ENCODE measurements at places on chromosomes 2 and 18.

GRCh38 chr2:23629772-23630480 lies 244.9 kb downstream of the KLHL29 start:
- DNase-seq, result no peak

GRCh38 chr18:79825913-79826312 lies 28.2 kb downstream of the KCNG2 start:
- no peak for DNase-seq

GRCh38 chr2:27227501-27227900 lies 10.3 kb downstream of the CAD start:
- no peak for DNase-seq

DNA sequence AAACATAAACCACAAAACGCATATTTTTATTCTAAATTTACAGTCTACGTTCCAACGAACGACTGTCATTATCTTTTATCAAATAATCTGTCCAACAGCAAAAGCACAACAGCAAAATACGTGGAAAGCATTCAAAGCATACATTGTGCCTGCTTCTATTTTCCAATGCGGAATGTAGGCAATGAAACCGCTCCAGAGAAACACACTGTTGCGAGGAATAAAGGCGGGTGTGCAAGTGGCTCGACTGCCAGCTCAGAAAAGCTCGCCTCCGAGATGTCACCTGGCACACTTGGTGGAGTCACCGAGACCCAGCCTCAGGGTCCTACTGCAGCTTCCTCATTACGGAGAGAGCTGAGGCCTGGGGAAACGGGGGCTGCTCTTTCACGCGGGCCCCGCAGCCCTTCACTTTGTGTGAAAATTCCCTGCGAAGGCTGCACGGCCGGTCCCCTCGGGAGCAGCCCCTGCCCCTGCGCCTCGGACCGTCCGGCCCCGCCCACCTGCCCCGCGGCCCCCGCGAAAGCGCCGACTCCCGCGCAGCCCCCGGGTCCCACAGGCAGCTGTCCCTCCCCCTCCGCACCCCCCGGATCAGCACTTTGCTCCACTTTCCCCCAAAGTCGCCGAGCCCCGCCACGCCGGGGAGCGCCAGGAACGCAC lies 752 bp downstream of the MGAT4A start:
- peak; percentile 34 for DNase-seq

DNA sequence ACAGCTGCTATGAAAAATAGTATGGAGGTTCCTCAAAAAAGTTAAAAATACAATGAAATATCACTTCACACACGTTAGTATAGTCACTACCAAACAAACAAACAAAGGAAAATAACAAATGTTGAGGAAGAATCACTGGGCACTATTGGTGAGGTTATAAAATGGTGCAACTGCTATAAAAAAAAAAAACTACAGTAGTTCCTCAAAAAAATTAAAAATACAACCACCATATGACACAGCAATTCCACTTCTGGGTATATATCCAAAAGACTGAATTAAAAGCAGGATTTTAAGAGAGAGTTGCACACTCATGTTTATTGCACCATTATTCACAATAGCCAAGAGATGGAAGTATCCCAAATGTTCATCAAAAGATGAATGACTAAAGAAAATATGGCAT lies 80.9 kb upstream of the POU3F3 start:
- DNase-seq, result no peak

- no peak for DNase-seq
Measured at GRCh38 chr2:108538000-108538625, 3.8 kb downstream of the LIMS1 start.

- no peak for DNase-seq
Measured at GRCh38 chr2:4140281-4140970, 437.1 kb downstream of the DCDC2C start.

DNA sequence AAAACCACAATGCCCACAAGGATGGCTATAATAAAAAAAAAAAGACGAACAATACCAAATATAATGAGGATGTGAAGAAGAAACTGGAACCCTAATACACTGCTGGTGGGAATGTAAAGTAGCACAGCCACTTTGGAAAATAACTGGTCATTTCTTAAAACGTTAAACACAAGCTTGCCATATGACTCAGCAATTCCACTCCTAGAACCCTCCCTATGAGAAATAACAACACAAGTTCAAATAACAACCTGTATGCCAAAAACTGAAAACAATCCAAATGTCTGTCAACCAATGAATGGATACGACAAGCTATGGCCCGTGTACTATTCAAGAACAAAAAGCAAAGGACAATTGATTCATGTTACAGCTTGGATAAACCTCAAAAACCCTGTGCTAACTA lies 7.0 kb upstream of the ALPK2 start:
- no peak for DNase-seq

GRCh38 chr18:13620206-13620672 lies 106.1 kb downstream of the FAM210A start:
- DNase-seq, result no peak

- DNase-seq, result no peak
Measured at GRCh38 chr2:30231212-30231995, at the start of gene LBH. Gene LBH (plus strand): TSS chr2:30231534. CDS start chr2:30231739, 205 bp downstream.

- DNase-seq, result no peak
Measured at GRCh38 chr18:10748641-10749040, 222.8 kb downstream of the NAPG start.

- DNase-seq, result no peak
Measured at GRCh38 chr2:40548521-40548920, 96.6 kb upstream of the SLC8A1 start.

GRCh38 chr2:86634352-86634751 lies 10.7 kb upstream of the RNF103 start:
- DNase-seq, result no peak
